ENCODE measurements at places on chromosomes 13 and 19.

- DNase-seq = no peak
Observed at GRCh38 chr19:19546751-19547162, 8.7 kb downstream of the CILP2 start.

- peak; percentile 72 for DNase-seq
Observed at GRCh38 chr19:49442771-49443365, 1.5 kb upstream of the SLC17A7 start.

DNA sequence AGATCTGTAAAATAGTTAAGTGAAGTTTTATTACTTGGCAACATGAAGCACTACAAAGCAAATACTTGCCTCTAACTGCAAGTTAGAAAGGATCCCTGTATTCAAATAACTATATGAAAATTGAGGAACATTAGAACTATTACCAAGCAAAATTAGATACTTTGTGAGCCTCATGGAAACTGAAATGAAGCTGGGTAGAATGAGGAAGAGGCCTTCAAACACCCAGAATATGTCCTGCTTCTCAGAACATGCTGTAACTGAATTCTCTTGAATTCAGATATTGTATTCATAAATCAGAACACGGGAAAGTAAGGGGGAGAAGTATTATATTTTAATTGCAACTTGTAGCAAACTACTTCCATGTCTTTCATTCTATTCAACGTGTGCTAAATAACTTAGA is 947.9 kb downstream of the PCDH17 start:
- no peak for DNase-seq

DNA sequence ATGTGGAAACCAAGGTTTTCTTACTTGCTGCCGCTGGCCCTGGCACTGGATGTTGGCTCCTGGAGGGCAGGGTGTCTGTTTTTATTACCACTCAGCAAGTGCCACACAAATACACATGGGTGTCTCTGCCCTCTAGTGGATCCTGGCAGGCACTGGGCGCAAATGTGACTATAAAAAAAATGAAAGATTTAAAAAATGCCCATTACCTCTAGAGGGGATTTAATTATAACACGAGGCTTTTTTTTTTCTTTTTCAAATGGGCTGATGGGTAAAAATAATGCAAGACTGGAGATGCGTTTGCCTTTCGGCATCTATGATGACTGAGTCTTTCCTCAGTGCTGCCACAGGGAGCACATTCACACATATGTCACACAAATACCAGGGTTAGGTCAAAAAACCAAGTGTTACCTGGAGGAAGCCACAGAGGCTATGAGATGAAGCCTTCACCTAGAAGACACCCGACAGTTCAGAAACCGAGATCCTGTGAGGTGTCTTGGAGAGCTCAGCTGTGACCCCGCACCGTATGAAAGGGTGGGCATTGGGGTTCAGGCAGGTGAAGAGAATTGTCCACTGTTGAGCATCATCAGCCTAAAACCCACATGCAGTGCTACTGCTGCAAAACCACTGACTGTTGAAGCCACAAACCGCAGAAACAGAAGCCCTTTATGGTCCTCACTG is 25.7 kb downstream of the CHAMP1 start:
- peak; percentile 69 for DNase-seq

- DNase-seq = peak; percentile 85
Observed at GRCh38 chr19:46896076-46896794, 35.4 kb downstream of the ARHGAP35 start.

DNA sequence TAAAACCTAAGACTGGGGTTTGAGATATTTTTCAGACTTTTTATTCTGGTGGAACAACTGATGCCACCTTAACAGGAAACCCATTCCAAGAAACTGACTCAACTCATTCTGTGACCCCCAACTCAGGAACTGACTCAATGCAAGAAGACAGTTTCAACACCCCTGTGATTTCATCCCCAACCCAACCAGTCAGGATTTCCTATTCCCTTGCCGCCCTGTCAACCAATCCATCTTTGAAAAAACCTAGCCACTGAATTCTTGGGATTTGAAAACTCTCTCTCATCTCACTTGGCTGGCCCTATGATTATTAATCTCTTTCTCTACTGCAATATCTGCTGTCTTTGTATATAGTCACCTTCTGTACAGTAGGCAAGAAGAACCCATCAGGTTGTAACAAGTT is 1211.9 kb upstream of the ATXN8OS start:
- no peak for DNase-seq

DNA sequence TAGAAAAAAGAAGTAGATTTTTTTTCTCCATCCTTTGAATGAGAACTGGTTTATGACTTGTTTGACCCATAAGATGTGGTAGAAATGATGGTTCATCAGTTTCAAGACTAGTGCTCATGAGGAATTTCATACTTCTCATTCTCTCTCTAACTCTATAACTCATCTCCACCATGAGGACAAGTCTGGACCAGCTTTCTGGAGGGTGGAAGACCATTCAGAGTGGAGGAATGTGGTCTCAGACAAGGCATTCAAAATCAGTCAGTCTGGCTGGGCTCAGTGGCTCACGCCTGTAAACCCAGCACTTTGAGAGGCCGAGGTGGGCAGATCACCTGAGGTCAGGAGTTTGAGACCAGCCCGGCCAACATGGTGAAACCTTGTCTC is 3.5 kb upstream of the EID2 start:
- no peak for DNase-seq

GRCh38 chr13:39963612-39964011 is 308.1 kb downstream of the COG6 start:
- DNase-seq = no peak

- DNase-seq = no peak
Observed at GRCh38 chr13:110394371-110394841, 87.3 kb downstream of the COL4A2 start.

DNA sequence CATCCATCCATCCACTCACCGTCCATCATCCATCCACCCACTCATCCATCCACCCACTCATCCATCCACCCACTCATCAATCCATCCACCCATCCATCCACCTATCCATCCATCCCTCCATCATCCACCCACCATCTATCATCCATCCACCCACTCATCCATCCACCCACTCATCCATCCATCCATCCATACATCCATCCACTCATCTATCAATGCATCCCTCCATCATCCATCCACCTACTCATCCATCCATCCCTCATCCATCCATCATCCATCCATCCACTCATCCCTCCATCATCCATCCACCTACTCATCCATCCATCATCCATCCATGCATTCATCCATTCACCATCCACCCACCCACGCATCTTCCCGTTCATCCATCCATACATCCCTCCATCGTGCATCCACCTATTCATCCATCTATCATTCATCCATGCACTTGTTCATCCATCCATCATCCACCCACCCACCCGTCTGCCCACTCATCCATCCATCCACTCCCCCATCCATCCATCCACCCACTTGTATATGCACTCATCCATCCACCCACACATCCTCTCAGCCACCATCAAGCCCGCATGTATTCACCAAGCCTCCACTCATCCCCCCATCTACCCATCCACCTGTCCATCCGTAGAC is 3.6 kb downstream of the STAP2 start:
- no peak for DNase-seq

- DNase-seq = no peak
Observed at GRCh38 chr19:38114651-38115050, 109.4 kb downstream of the DPF1 start.

DNA sequence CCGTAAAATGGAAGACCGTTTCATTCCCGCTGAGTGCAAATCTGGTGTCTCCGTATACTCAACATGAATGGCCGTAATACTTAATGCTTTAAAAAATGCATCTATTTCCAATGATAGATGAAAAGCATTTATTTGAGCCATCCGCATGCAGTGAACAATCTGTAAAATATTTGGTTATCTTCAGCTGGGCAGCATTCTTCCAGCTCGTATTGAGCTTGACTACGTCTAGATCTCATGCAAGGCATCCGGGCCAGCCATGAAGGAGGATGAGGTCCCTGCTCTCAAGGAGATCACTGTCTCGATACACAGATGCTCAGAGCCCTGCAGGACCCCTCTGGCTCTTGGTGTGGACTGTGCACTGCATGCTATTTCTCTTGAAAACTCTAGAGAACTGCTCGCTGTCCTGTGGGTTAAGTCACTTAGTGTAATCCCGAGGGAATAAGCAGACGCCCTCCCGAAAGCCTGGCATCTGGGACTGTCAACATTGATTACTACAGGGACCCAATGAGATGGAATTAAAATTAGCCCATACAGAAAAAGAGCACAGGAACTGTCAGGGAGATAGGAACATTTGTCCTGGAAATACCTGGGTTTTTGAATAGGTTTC is 112.4 kb upstream of the RNF113B start:
- no peak for DNase-seq

GRCh38 chr13:67224148-67224846 is 5.8 kb downstream of the PCDH9 start:
- DNase-seq = peak; percentile 86

- DNase-seq = peak; percentile 41
Observed at GRCh38 chr19:6423499-6424194, 964 bp downstream of the KHSRP start.

DNA sequence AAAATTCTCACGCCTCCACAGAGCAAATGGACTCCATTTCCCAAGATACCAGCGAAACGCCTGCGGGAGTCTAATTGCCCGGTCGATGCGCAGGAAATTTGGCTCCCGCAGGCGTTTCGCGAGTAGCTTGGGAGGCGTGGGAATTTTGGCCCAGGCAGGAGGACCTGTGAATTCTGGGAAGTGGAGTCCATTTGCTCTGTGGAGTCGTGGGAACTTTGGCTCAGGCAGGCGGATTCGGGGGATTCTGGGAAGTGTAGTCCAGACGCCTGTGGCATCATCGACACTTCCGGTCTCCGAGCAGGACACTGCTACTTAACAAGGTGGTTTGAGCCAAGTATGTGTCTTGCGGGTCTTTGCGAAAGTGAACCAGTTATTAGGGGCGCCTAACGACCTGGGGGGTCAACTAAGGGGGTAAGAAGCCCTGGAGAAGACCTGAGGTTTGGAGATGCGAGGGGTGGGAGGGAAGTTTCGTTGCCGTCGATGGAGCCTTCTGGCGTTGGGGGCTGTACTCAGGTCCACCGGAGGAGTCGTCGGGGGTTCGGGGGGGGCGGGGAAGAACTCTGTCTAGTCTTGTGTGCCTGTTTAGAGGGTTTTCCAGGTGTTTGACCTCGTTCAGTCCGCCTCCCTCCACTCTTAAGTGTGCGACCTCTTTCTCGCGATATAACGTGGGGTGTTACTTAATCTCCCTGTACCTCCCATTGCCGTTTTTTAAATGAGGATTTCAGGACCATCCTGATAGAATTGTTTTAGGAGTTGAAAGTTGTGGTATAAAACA is at the start of gene ZNF155:
TSS of gene ZNF155 (plus strand) at position 277 of the 775 bp plus-strand sequence. CDS start 4,356 bp downstream, outside the sequence.
- no peak for DNase-seq

GRCh38 chr13:28826368-28826767 is 6.2 kb downstream of the MTUS2 start:
- DNase-seq = no peak
